ENCODE measurements at places on chromosomes 5 and 9. TPM values are rescaled to one million over a fixed set of nuclear protein-coding genes. Genes with fewer than 3 reads are reported as not detected.

Gene BRINP1
- 0.82 TPM for total RNA-seq

Gene KIAA1958
- total RNA-seq: 7.1 TPM

Gene NXNL2
- 4.3 TPM for total RNA-seq

Gene FAM221B
- not detected for total RNA-seq

GRCh38 chr5:80961376-80962281 is 1.5 kb downstream of the RASGRF2 start:
- DNase-seq: no peak

GRCh38 chr9:129761293-129761900 is 8.6 kb upstream of the PTGES start:
- DNase-seq: no peak

GRCh38 chr5:114050087-114050486 is 311.8 kb upstream of the KCNN2 start:
- no peak for DNase-seq

All from kidney epithelial cell (primary cell).